ENCODE measurements at places on chromosomes 3 and 15.
A peak's percentile ranks its signal among the peaks of the same experiment; 100 is the strongest.

GRCh38 chr3:124526601-124527000 is 203.7 kb upstream of the UMPS start:
- no peak for DNase-seq

DNA sequence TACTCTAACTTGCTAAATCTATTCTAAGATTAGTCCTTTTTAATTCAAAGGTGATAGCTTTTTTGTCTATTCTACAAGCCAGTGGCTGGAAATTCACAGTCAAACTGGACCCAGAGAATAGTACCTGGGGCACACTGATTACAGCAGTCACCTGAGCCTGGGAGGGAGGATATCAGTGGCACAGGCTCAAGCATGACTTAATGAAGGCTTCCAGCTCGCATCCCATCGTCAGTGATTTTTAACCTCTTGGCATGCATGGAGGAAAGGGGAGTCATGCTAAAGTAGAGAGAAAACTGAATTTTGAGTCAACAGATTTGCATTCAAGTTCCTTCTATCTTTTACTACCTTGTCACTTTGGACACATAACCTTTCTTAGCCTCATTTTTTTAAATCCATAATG is 24.8 kb downstream of the GOLIM4 start:
- no peak for DNase-seq

DNA sequence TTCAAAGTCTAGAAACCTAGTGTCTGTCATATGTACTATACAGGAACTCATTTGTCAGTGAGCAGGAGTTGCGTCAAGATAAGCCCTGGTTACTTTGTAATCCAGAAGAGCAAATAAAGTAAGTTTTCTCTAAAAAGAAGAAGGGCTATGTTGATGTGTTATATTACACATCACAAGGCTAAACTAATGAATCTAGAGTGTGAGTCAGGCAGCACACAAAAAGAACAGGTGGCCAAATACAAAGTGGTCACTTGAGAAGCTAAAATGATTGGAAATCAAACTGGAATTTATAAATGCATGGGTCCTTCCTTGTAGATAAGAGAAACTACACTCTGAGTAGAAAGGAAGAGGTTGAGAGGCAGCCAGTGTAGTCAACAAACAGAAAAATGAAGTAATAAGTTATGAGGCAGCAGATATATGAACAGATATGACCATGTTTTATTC is 771.6 kb downstream of the DIPK2A start:
- DNase-seq, result no peak

GRCh38 chr3:120355486-120355885 is 6.3 kb upstream of the LRRC58 start:
- DNase-seq, result no peak

DNA sequence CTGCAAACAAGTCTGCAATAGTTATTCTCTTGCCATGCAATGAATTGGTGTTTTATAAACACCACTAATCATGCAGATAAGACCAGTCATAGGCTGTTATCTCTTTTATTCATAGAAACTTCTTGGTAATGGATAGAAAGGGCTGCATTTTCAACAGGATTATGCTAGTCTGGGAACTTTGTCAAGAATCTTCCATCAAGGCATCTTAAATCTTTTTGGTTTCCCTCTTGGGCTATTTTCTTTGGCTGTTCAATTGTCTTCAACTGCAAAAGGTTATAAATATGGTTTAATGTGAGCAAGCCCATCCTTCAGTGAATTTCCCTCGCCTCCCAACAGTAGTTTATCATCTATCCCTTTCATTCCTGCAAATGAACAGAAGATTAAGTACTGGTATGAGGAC is 59.0 kb upstream of the MINAR1 start:
- no peak for DNase-seq

- no peak for DNase-seq
These were observed 29.5 kb downstream of the LPP start for GRCh38 chr3:188183452-188183851.

GRCh38 chr3:32226875-32227500 is 11.5 kb upstream of the CMTM8 start:
- no peak for DNase-seq

GRCh38 chr3:117486719-117487716 is 777.4 kb downstream of the TUSC7 start:
- no peak for DNase-seq

GRCh38 chr3:150830094-150830681 is 67.2 kb upstream of the SIAH2 start:
- no peak for DNase-seq

DNA sequence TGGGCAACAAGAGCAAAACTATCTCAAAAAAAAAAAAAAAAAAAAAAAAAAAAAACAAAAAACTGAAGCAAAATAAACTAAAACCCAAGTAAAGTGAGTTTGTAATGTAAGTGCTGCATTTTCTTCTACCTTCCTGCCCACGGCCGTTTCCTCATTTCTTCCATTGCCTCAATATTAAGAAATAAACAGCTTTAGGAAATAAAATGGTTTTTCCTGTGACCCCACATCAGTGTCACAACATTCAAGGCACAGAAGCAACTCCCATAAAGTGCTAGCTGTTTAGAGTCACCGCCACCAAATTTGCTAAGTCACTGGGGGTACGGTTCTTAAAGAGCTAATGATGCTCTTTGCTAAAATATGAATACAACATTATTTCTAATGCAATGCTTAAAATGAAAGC is 3.3 kb downstream of the PKM start:
- no peak for DNase-seq

- no peak for DNase-seq
These were observed 1204.2 kb downstream of the ROBO2 start for GRCh38 chr3:78244136-78244535.

GRCh38 chr15:95557226-95558046 is 773.1 kb upstream of the NR2F2 start:
- DNase-seq, result no peak

DNA sequence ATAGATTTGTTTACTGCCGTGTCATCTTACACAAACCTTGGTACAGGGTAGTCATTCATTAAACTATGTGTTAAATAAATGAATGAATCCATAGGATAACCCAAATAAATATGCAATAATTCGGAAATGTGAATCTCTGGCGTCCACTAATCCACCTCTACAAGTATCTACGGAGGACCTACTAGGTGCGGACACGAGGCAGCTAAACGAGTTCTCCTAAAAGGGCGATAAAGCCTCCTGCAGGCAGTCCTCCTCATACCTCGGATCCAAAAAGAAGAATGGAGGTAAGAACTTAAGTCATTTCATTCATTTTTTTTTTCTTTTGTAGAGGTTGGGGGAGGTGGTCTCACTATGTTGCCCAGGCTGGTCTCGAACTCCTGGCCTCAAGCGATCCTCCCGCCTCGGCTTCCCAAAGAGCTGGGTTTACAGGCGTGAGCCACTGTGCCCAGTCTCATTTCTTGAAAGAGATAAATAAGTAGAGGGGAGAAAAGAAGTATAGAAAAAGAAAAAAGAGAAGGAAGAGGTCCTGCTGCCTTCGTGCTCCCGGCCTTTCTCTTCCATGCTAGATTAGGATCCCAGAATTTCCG is 706 bp upstream of the RPL35A start:
- DNase-seq, result no peak

GRCh38 chr3:47228088-47228487 is 54.5 kb downstream of the KIF9 start:
- no peak for DNase-seq

- DNase-seq, result no peak
These were observed 212.1 kb downstream of the P3H2 start for GRCh38 chr3:189908646-189909045.

- no peak for DNase-seq
These were observed 159.2 kb upstream of the SLC24A5 start for GRCh38 chr15:47961401-47962090.

- DNase-seq, result no peak
These were observed 652.5 kb downstream of the EDEM1 start for GRCh38 chr3:5840056-5840455.

DNA sequence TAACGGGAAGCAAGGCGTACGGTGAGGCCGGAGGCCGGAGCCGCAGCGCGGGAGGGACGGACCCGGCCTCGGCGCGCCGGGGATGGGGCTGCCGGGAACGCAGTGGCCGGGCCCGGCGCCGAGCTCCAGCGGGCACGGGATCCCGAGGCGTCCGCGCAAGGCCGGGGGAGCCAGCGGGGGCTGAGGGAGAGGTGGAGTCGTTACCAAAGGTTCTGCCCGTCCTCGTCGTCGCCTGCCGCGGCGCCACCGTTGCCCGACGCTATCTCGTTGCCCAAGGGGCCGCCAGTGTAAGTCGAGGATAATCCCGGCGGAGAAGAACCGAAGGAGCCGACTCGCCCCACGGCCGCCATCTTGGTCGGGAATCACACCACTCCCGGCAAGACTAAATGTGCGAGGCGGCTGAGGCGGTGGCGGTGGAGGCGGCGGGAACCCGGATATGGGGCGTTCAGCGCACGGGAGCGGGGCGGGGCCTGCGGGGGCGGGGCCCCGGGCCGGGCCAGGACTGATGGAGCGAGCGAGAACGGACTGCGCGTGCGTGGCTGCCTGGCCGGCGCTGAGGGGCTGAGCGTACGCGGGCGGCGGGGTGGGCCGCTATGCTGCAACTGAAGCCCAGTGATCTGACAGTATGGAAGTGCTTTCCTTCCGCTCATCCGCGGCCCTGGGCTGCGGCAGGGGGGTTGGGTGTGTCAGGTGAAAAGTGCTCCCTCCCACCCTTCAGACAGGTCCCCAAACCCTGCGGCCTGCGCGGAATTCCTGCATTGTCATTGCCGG is at the start of gene DYNC1LI1:
Gene DYNC1LI1, minus strand, starts transcription at position 438 of the 771 bp plus-strand sequence. Its CDS starts 88 bp downstream, at position 350.
- DNase-seq, result peak; percentile 82

GRCh38 chr3:17605032-17605431 is 137.4 kb downstream of the TBC1D5 start:
- DNase-seq, result no peak

GRCh38 chr15:83470887-83471286 is 23.7 kb downstream of the SH3GL3 start:
- no peak for DNase-seq

DNA sequence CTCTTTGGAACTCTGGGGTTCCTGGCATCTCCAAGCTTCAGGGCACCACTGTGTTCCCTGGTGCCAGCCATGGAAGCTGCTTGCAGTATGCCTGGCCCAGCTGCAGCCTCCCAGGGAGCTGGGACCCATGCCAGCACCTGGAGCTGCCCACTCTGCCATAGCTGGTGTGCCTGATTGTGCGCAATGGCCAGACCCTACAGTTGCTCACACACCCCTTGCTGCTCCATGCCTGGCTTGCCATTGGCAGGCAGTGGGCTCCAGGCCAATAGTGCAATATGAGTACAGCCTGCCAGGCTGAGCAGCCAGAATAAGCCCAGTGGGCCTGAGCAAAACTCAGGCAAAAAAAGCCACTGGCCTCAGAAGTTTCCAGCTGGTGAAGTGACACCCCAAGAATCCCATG is 43.8 kb upstream of the LRRFIP2 start:
- no peak for DNase-seq

GRCh38 chr3:156563900-156564682 is 9.2 kb upstream of the SSR3 start:
- DNase-seq, result no peak

GRCh38 chr15:67190813-67191212 is 63.6 kb downstream of the AAGAB start:
- no peak for DNase-seq

DNA sequence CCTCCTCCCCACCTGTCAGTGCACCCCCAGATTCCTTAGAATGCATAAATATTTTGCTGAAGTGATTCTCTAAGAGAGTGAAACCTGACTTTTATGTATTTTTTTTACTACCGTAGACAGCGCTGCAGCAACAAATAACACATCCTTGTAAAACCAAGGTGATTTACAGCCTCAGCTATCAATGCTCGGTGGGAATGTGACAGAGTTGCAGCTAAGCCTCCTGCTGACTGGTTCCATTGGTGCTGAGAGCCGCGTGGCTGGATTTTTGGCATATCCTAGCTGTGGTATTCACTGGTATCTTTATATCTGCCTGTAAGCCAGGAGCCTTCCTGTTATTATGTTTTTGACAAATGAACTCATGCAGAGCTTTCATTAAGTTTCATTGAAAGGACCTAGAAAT is 11.0 kb downstream of the FGD5 start:
- DNase-seq, result no peak

GRCh38 chr3:72341920-72342319 is 506.3 kb downstream of the SHQ1 start:
- no peak for DNase-seq

DNA sequence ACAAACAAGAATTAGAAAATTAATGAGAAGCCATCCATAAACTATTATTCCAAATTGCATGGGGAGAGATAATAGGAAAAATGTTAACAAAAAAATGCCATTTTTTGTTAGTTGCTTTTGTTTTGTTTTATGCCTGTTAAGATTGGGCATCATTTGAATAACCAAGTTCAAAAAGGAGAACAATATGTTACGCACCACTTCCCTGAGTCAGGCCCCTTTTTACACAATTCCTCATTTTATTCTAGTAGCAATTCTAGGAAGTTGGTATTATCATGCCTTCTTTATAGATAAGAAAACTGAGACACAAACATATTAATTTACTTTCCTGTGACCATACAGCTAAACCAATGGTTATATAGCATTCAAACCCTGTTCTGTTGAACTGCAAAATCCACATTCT is 736.9 kb upstream of the CCDC54 start:
- DNase-seq, result no peak

DNA sequence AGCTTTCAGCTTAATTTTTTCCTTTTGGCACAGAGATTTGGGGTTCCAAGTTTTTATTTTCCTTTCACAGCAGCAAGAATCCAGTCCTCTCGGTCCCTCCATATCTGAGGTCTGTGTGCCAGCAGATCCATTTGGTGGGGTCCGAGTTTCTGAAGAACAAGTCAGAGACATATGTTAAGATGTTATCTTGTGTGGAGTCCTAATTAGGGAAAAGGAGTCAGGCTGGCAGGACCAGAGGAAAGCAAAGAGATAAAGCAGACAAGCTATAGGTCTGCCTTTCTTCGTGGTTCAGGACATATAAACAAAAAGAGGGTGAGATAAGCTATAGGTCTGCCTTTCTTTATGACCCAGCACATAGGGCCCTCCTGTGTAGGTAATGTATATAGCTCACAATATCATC is 54.9 kb downstream of the TMED3 start:
- DNase-seq, result no peak

DNA sequence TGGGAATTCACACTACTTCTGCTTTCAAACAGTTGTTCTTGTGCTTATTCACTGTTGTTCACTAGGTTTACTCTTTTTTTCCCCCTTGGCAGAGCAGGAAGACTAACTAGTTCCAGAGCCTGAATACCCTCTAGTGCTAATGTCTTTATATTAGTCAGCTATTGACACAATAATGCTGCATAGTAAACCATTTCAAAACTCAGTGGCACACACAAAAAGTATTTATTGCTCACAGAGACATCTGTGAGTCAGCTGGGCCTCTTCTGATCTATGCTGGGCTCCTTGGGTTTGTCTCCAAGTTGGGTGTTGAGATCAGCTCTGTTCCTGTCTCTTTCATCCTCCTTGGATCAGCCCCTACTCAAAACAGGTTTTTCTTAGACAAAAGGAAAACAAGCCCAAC is 51.1 kb downstream of the RSRC1 start:
- DNase-seq, result no peak

DNA sequence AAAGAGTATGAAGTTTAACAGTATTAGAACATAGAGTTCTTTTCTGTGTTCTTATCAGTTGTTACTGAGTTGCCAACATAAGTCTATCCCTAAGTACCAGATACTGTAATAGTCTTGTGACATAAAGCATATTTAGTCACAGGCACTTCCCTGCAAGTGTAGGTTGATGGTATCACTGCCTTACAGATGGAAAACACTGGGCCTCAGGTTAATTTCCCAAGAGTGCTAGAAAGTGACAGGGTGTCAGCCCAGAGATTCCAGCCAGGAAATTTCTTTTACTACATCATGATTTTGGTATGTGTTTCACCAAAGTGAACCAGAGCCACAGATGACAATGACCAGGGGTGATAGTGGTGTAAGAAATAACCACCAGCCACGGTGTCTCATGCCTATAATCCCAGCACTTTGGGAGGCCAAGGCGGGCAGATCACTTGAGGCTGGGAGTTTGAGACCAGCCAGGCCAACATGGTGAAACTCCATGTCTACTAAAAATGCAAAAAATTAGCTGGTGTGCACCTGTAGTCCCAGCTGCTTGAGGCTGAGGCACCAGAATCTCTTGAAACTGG is 3.2 kb downstream of the EIF1B start:
- DNase-seq, result no peak
